ENCODE measurements at places on chromosomes 7 and 10.

DNA sequence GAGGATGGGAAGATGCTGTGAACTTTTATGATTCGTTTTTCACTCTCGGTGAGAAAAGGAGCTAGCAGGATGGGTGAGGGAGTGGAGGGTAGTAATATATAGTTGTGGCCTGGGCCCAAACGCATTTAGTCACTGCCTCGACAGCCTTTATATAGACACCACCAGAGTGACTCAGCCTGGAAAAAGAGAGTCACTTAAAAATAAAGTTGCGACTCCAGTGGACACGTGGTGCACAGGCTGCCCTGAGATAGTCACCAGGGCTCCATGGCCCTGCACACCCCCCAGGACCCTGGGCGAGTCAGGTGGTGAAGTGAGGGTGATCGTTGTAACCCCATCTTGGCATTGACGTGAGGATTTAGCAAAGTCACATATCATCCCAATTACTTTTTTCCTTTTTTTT is 106.7 kb downstream of the CUX1 start:
- DNase-seq: no peak

DNA sequence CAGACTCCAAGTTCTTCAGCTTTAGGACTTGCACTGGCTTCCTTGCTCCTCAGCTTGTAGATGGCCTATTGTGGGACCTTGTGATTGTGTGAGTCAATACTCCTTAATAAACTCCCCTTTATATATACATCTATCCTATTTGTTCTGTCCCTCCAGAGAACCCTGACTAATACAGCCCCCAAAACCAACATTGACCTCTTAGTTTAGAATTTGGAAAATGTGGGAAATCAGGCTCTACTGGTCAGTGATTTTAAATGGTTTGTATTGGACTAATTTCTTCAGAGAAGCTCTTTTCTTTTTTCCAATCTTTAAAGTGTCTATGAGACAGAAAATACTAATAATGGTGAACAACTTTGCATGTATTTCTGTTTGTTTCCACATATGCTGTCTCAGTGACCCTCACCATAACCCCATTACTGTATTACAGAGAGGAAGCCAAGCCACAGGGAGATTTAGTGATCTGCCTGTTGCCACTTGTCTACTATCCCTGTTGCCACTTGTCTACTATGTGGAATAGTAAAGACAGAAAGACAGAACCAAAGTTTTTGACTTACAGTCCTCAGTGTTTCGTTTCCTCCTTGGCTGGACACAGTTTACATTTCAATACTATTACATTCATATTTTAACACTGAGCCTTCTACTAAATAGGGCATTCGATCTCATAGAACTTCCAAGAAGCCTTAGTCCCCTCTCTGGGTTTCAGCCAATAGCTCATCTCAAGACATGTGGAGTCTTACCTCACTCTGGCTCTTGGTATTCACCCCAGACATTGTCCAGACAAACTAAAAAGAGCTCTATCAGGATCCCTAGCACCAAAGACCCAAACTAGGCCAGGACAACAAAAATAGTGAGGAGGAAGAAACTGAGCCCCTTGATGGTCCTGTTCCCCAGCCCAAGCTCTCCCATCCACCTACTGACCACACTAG is 121.0 kb downstream of the AKR1D1 start:
- no peak for DNase-seq

- DNase-seq: no peak
Observed at GRCh38 chr7:94274828-94275227, 119.9 kb upstream of the COL1A2 start.

DNA sequence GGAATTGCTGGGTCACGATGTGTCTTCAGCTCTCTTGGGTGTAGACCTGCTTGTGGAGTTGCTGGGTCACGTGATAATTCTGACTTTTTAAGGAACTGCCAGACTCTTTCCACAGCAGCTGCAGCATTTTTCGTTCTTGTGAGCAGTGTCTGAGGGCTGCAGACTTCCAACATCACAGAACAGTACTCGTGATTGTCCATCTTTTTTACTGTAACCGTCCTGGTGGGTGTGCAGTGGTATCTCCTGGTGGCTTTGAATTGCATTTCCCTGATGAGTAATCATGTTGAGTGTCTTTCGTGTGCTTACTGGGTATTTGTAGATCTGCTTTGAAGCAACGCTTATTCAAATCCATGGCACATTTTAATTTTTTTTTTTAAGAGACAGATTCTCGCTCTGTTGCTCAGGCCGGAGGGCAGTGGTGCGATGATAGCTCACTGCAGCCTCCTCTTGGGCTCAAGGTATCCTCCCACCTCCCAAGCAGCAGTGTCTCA is 22.7 kb downstream of the INPP5A start:
- no peak for DNase-seq

- DNase-seq: peak; percentile 21
Observed at GRCh38 chr10:81019029-81019890, 481.6 kb downstream of the SH2D4B start.

DNA sequence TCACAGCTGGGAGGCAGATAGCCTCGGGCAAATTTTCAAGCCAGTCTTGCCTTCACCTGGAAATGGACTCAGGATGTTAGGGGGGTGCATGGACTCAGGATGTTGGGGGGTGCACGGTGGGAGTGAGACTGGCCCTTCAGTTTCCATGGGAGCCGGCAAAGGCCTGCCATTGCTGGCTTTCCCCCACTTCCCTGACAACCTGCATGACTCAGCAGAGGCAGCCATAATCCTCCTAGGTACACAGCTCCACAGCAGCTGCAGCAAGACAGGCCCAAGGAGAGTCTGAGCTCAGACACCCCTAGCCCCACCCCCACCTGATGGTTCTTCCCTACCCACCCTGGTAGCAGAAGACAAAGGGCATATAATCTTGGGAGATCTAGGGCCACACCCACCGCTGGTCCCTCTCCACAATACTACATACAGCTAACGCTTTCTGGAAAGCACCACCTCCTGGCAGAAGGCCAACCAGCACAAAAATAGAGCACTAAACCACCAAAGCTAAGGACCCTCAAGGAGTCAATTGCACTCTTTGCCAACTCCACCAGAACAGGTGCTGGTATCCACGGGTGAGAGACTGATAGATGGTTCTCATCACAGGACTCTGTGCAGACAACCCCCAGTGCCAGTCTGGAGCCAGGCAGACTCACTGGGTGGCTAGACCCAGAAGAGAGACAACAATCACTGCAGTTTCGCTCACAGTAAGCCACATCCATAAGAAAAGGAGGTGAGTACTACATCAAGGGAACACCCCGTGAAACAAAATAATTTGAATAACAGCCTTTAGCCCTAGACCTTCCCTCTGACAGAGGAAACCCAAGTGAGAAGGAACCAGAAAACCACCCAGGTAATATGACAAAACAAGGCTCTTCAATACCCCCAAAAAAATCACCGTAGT is 18.3 kb downstream of the C7orf25 start:
- no peak for DNase-seq

DNA sequence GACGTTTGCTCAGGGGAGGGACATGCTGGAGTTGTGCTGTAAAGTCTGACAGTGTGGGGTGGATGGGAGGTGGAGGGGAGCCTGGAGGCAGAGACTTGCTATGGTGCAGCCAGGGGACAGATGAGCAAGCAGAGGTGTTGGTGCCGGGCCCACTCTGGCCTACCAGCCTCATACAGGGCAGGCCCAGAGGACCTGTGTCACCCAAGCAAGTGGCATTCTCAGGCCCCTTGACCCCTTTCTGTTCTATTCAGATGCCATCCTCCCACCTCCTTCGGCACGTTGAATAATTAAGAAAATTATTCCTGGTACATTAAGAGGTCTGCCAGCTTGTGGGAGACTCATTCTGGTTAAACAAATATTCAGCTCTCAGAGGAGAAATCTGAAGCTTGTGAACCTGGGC is 8.5 kb downstream of the WDFY4 start:
- DNase-seq: no peak

- DNase-seq: no peak
Observed at GRCh38 chr10:114489521-114490310, 85.4 kb upstream of the AFAP1L2 start.

- no peak for DNase-seq
Observed at GRCh38 chr7:29038463-29038862, 80.3 kb upstream of the TRIL start.

GRCh38 chr10:121065330-121065729 is 214.2 kb downstream of the WDR11 start:
- no peak for DNase-seq

DNA sequence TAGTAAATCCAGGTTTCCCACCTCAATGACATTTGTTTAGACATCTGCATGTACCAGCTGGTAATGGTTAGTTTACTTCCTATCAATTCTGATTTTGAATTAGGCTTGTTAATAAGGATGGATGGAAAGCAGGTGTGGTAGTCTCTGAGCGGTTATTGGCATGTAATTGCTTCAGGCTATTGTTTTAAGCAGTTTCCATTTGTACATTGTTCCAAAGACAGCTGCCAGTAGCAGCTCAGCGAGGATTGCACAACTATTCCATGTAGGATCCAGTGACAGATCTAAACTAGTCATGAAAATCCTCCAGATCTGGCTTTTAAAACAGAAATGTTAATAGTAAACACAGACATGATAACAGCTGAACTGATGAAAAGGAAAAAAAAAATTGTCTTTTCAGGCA is 436.0 kb upstream of the ADARB2 start:
- DNase-seq: no peak

Data from HuH-7 (cell line).